WTC11 (cell line): ENCODE measurements at places on chromosomes 11 and 22. TPM values are rescaled to one million over a fixed set of nuclear protein-coding genes. Genes with fewer than 3 reads are reported as not detected.

GRCh38 chr11:134474070-134474860 is 62.2 kb upstream of the B3GAT1 start:
- DNase-seq, result no peak

The PANX3 gene
- not detected in 3 replicates for total RNA-seq

DNA sequence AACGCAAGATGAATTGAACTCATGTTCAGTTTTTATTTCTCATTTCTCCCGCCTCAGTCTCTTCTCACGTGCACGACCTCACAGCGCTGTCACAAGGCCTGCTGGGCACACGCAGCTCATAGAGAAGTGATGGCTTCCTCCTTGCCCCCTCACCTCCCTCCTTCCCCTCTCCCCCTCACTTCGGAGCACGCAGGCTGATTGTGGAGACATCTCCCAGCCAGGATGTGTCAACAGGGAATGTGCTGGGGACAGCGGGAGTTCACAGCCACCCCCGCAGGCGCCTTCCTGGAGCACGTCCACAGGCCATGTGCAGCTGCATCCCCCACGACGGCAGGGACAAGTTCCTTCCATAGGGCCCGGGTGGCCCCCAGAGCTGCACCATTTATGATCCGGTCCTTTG is 29.1 kb upstream of the KRTAP5-6 start:
- DNase-seq, result no peak

The TSSK2 gene
- not detected in 3 replicates for total RNA-seq
